ENCODE measurements at places on chromosomes 6 and 20. TPM values are rescaled to one million over a fixed set of nuclear protein-coding genes. Genes with fewer than 3 reads are reported as not detected.

DNA sequence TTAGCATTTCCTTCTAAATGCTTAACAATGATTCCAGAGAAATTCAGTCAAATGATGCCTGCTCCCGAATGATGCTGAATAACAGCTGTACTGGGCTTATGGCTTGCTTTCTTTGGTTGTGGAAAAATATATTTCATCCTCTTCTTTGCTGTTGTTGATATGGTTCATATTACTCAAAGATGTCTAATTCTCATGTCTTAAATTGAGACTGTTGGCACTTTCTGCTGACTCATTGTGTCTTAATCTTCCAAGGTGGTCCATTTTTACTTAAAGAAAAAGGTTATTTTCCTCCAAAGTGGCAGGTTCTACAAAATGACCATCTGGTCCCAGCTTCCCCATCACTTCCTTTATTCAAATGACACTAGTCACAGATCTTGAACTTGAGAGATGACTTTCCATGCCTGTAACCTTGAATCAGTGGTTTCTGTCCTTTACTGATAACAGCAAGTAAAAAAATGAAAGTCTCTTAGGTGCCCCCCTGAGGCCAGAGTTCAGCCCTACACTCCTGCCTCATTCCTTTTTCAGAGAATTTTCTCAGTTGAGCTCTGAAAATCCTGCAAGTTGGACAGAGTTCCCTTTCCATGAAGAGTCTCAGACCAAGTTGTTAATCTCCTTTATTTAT is 6.9 kb downstream of the SNAP25 start:
- no peak for DNase-seq

- DNase-seq, result no peak
Measured at GRCh38 chr20:56451056-56451765, 17.2 kb upstream of the RTF2 start.

DNA sequence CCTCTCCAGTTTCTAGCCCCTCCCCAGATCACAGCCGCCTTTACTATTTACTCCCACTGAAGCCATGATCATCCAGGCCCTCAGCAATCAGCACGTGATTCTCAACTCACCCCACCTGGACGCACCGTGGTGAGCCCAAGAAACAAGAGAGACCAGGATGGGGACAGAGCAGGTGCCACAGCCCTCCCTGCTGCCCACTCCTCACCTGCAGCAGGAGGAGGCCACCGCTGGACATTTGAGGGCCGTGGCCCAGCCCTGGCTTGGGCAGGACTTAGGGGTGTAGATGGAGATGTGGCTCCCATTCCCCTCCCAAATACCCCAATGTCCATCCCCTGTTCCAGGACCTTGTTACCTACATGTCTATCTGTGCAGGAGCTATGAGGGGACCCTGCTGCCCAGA is 20.3 kb downstream of the HLA-F start:
- DNase-seq, result no peak

TINAG gene
- not detected for total RNA-seq

DNA sequence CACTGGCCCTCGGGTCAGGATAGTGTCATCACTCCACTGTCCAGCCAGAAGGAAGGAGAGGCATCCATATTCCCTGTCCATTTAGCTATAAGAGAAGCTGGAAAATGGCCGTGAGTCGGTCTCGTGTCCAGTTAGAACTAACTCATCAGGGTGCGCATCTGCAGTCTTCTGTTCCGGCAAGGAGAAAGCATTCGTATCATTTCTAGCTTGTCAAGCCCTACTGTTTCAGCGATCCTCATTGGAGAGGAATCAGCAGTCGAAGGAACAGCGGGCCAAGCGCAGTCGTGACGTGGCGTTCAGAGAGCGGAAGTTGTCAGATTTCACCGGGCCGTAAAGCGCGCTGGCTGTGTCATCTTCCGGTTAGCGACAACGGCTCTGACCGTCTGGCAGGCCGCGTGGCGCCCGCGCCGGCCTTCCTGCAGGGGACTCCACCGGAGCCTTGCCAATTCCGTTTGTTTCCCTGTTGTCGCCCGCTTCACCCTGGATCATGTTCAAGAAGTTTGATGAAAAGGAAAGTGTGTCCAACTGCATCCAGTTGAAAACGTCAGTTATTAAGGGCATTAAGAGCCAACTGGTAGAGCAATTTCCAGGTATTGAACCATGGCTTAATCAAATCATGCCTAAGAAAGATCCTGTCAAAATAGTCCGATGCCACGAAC is 32.9 kb downstream of the HM13 start:
- DNase-seq, result peak; percentile 92

DNA sequence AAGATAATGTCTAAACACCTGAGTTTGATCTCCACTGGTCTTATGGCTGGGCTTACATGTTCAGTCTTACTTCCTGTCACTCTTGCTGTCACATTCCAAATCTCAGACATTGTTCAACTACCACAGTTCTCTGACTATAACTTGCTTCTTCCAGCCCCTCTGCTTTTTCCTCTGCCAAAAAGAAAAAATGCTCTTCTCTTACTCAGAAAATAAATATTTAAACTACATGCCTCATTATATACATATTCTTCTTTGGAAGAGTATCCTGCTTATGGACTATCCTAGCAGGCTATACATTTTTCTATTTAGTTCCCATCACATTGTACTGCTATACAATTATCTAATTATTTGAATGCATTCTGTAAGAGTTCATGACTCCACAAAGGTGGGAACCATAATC is 175.4 kb downstream of the TBC1D32 start:
- no peak for DNase-seq

CLPSL2 gene
- not detected for total RNA-seq

DNA sequence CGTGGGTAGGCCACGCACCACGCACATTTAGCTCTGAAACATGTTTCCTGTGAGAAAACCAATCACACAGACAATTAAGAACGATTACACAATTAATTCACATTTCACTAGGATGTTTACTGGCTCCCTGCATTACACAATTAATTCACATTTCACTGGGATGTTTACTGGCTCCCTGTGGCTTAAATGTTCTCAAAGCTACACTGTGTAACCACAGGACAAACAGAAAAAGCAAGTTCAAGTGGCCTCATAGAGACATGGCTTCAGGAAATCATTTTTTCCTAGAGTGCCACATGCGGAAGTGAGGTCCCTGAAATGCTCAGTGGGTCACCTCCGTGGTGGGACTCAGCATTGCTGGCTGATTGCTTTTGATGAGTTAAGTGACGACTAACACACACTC is 61.7 kb upstream of the XRN2 start:
- DNase-seq, result no peak

All from IMR-90 (cell line).